ENCODE measurements at places on chromosomes 3 and 15. TPM values are rescaled to one million over a fixed set of nuclear protein-coding genes. Genes with fewer than 3 reads are reported as not detected.

DNA sequence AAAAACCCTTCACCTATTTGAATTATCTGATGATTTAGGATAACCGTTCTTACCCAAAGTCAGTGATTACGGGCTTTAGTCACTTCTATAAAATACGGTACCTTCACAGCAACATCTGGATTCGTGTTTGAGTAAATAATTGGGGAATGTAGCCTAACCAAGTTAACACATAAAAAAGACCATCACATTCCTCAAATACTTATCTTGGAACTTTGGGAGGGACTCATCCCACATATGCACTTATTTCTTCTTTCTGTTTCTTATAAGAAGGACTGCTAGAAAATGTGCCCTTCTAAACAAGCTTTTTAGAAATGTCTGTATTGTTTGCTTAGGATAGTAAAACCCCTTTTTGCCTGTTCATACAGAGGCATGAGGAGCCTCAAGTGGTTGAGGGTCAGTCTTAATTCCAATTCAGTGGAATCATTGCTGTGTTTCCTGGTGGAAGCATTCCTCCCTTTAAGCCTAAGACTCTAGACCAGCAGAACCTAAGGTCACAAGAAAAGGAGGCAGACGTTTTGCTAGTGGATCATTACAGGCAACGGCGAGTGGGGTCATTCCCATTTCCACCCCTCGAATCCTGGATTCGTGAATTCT, 67.5 kb downstream of the TMEM44 start:
- peaks cover 5% of the 10 kb centered on the region for H3K4me1 ChIP-seq
- DNase-seq = no peak
- H3K27ac ChIP-seq = no peak overlapping the region
- no peaks in the 10 kb centered on the region for H3K27me3 ChIP-seq
- no peak overlapping the region for H3K4me3 ChIP-seq

DNA sequence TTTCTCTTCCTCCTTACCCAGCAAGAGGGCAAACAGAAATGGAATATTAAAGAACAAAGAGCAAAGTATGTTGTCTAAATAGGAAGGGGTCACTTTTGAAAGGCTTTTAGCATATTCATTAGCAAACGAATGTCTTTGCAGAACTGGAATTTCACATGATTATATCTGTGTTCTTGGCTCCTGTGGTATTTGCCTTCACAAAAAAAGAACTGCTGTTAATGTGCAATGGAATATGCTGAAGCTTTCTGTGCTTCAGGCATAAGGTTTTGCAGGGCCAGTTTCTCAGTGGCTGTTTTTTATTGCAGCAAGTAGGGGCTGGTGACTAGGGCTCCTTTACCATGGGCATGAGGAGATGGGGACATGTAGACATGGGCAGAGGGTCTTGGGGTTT, 173.4 kb downstream of the USP13 start:
- DNase-seq = no peak
- H3K36me3 ChIP-seq = no peaks in the 10 kb centered on the region
- H3K27ac ChIP-seq = no peak overlapping the region
- H3K27me3 ChIP-seq = no peaks in the 10 kb centered on the region
- H3K4me3 ChIP-seq = no peak overlapping the region
- peaks cover 6% of the 10 kb centered on the region for H3K4me1 ChIP-seq

- H3K4me1 ChIP-seq = no peaks in the 10 kb centered on the region
- H3K27ac ChIP-seq = no peak overlapping the region
- H3K27me3 ChIP-seq = no peaks in the 10 kb centered on the region
- no peaks in the 10 kb centered on the region for H3K36me3 ChIP-seq
- no peak for DNase-seq
- no peak overlapping the region for H3K4me3 ChIP-seq
Measured at GRCh38 chr15:70358011-70358819, 260.5 kb upstream of the TLE3 start.

DNA sequence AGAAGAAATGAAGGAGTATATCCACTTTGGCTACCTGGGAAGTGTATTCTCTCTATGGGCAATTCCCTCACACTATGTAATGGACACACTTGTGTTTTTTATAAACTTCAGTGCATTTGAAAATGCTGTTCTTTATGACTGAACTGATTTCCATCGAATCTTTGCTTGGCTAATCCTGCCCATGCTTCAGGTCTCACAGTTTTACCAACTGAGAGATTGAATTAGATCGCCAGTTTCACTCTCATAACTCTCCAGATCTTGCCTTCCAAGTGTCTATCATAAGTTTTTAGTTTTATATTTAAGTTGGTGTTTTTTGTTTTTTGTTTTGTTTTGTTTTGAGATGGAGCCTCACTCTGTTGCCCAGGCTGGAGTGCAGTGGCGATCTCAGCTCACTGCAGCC, 73.5 kb upstream of the MBNL1 start:
- no peak overlapping the region for H3K27ac ChIP-seq
- DNase-seq = no peak
- H3K4me3 ChIP-seq = no peak overlapping the region

- no peak overlapping the region for H3K4me3 ChIP-seq
- no peaks in the 10 kb centered on the region for H3K4me1 ChIP-seq
- H3K27me3 ChIP-seq = no peaks in the 10 kb centered on the region
- DNase-seq = no peak
Measured at GRCh38 chr3:10804183-10804648, 11.8 kb upstream of the SLC6A11 start.

- H3K27ac ChIP-seq = no peak overlapping the region
- no peaks in the 10 kb centered on the region for H3K36me3 ChIP-seq
- no peaks in the 10 kb centered on the region for H3K27me3 ChIP-seq
Measured at GRCh38 chr3:67737906-67738865, 83.8 kb upstream of the SUCLG2 start.

- no peaks in the 10 kb centered on the region for H3K36me3 ChIP-seq
- peaks cover 11% of the 10 kb centered on the region for H3K4me1 ChIP-seq
- H3K4me3 ChIP-seq = peak overlapping the region; percentile 88
- no peaks in the 10 kb centered on the region for H3K27me3 ChIP-seq
Measured at GRCh38 chr15:72474912-72475628, 940 bp downstream of the ARIH1 start.

DNA sequence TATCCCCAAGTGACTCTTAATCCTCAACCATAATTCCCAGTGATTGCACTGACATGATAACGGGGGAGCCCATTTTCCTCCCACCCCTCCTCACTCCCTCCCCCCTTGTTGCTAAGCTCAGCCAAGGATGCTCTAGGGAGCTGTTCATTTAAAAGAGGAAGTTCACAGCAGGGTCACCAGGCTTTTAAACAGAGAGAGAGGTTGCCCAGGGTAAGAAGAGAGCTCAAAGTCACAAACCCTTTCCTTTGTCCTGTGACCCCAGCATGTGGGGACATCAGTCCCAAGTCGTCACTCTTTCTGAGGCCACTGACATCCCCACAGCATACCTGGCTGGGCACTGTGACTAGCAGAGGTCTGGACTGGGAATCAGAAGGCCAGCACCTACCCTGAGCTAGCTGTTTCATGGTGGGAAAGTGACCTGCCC, 144.1 kb downstream of the RORA start:
- no peak for DNase-seq
- no peak overlapping the region for H3K27ac ChIP-seq
- H3K4me1 ChIP-seq = peaks cover 2% of the 10 kb centered on the region
- no peaks in the 10 kb centered on the region for H3K27me3 ChIP-seq

- H3K4me1 ChIP-seq = no peaks in the 10 kb centered on the region
- no peak overlapping the region for H3K4me3 ChIP-seq
- no peak for DNase-seq
- H3K27me3 ChIP-seq = no peaks in the 10 kb centered on the region
Measured at GRCh38 chr15:79032656-79033055, 57.9 kb downstream of the RASGRF1 start.

DNA sequence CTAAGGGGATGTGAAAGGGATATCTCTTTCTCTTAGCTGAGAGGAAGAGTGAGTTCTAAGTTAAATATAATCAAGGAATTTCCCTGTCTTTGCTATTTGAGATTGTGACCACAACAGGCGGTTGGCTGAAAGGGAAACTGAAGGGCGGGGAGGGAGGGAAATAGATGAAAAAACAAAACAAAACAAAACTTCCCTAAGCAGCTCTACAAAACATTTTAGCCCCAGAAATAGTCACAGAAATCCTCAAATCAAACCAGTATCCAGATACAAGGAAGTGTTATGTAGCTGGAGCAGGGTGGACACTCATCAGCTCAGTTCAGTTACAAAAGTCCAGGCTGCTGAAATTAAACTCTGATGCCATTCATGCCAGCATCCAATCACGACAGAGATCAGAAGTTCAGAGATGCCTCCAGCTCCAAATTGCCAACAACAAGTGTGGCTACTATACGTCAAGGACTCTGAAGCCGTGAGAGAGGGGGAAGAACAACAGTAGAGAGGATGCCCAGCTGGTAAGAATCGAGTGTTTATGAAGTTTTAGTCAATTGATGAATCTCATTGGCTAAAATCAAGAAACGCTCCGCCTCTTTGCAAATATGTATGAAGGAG, 319 bp upstream of the TP63 start:
- no peak overlapping the region for H3K27ac ChIP-seq
- no peaks in the 10 kb centered on the region for H3K4me1 ChIP-seq
- no peak overlapping the region for H3K4me3 ChIP-seq

- H3K27ac ChIP-seq = no peak overlapping the region
- H3K36me3 ChIP-seq = no peaks in the 10 kb centered on the region
- DNase-seq = peak; percentile 36
- H3K4me1 ChIP-seq = peaks cover 11% of the 10 kb centered on the region
- no peak overlapping the region for H3K4me3 ChIP-seq
Measured at GRCh38 chr3:100124201-100124761, 10.0 kb upstream of the FILIP1L start.

DNA sequence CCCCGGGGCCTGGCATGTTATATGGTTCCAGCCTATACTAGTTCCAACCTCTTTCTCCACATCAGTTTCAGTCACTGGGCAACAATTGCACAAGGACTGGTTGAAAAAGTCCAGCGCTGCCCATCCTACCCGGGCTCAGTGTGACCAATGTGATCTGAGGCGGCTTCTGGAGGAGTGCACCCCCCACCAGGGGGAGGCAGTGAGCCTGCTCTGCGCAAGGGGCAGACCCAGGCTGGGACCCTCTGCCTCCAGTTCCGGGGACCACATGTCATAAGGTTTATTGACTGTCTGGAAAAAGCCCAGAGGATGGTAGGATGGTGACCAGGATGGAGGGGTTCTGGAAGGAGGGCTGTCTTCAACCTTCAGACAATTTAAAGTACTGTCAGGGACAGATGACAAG, 25.6 kb upstream of the NR2E3 start:
- DNase-seq = no peak
- no peak overlapping the region for H3K27ac ChIP-seq
- no peaks in the 10 kb centered on the region for H3K27me3 ChIP-seq
- H3K4me1 ChIP-seq = peaks cover 2% of the 10 kb centered on the region
- H3K36me3 ChIP-seq = no peaks in the 10 kb centered on the region

DNA sequence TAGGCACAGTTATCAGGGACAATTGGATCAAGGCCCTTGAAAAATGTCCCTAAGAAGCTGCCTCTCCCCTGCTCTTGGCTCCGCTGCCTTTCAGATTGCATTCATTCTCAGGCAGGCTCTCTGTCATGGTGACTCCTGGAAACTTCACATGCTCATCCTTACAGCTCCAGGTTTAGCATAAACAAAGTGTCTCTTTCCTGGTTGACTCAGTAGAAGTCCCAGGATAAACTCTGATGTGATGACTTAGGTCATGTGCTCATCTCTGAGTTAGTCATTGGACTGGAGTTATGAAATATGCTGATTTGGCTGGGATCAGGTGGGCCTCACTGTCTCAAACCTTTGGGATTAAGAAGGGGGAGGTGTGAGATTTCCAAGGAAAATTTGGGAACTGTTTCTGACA, 243.8 kb downstream of the ZNF621 start:
- no peak for DNase-seq
- no peak overlapping the region for H3K4me3 ChIP-seq
- no peaks in the 10 kb centered on the region for H3K27me3 ChIP-seq
- H3K36me3 ChIP-seq = no peaks in the 10 kb centered on the region
- H3K4me1 ChIP-seq = no peaks in the 10 kb centered on the region
- H3K27ac ChIP-seq = no peak overlapping the region

- H3K4me3 ChIP-seq = no peak overlapping the region
- H3K36me3 ChIP-seq = no peaks in the 10 kb centered on the region
- H3K27me3 ChIP-seq = no peaks in the 10 kb centered on the region
- no peak for DNase-seq
- peaks cover 5% of the 10 kb centered on the region for H3K4me1 ChIP-seq
Measured at GRCh38 chr3:62755285-62755684, 119.9 kb downstream of the CADPS start.

GRCh38 chr3:147231111-147231510, 175.2 kb downstream of the ZIC4 start:
- no peaks in the 10 kb centered on the region for H3K4me1 ChIP-seq
- H3K4me3 ChIP-seq = no peak overlapping the region

DNA sequence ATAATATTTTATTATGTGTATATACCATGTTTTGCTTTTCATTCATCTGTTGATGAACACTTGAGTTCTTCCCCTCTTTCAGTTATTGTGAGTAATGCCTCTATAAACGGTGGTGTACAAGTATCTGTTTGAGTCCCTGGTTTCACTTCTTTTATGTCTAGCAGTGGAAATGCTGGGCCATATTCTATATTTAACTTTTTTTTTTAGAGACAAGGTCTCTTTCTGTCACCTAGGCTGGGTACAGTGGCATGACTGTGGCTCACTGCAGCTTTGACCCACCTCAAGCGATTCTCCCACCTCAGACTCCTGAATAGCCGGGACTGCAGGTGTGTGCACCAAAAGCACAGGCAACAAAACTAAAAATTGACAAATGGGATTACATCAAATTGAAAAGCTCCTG, 19.9 kb downstream of the GOLM2 start:
- H3K27me3 ChIP-seq = no peaks in the 10 kb centered on the region
- no peak overlapping the region for H3K4me3 ChIP-seq
- peaks cover 5% of the 10 kb centered on the region for H3K4me1 ChIP-seq
- no peak for DNase-seq

Gene SLMAP
- total RNA-seq = 73.8 TPM

Gene SLC51B
- total RNA-seq = not detected

All from ovary (tissue), 10 donors.